ENCODE measurements at places on chromosomes 11 and 22.

DNA sequence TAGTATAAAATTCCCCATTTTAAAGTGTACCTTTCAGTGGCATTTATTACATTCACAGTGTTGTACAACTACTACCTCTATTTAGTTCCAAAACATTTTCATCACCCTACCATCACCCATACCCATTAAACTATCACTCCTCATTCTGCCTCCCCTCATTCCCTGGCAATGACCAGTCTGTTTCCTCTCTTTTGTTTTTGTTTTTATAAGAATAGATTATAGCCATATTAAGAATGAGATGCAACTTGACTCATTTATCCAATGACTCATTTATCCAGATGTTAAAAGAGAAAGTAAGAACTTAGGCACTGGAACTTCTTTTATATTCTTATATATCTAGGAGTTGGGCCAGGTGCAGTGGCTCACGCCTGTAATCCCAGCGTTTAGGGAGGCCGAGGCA lies 156.3 kb downstream of the FAT3 start:
- DNase-seq, result no peak

GRCh38 chr11:8389029-8389996 lies 125.6 kb upstream of the LMO1 start:
- DNase-seq, result peak; percentile 55

- DNase-seq, result no peak
Observed at GRCh38 chr22:31897842-31898805, 46.2 kb upstream of the YWHAH start.

DNA sequence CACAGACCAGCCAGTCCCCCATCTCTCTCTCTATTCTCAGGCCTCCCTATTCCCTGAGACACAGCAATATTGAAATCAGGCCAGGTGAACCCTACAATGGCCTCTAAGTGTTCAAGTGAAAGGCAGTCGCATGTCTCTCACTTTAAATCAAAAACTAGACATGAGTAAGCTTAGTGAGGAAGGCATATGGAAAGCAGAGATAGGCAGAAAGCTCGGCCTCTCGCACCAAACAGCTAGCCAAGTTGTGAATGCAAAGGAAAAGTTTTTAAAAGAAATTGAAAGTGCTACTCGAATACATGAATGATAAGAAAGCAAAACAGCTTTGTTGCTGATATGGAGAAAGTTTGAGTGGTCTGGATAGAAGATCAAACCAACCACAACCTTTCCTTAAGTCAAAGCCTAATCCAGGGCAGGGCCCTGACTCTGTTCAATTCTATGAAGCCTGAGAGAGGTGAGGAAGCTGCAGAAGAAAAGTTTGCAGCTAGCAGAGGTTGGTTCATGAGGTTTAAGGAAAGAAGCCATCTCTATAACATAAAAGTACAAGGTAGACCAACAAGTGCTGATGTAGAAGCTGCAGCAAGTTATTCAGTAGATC lies 19.8 kb upstream of the MPZL2 start:
- DNase-seq, result no peak

DNA sequence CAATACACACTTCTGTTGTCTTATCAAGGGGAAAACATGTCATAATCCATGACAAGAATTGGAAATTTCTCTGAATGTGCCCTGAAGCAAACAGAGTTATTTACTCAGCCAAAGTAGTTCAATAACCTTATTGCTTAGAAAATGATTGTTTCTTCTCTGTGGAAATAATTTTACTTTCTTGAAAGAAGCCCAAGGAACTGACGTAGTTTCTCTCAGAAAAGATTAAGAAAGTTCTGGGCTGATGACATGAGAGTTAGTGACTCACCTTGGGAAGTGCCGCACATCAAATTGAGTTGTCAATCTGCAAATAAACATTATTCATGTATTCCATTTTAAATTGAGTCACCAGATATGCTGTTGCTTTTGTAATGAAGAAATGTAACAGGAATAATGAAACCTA lies 418.6 kb upstream of the LRRC4C start:
- DNase-seq, result no peak

GRCh38 chr22:20143883-20144665 lies 6.8 kb downstream of the CCDC188 start:
- no peak for DNase-seq

GRCh38 chr11:128928400-128928799 lies 14.3 kb downstream of the TP53AIP1 start:
- DNase-seq, result no peak

DNA sequence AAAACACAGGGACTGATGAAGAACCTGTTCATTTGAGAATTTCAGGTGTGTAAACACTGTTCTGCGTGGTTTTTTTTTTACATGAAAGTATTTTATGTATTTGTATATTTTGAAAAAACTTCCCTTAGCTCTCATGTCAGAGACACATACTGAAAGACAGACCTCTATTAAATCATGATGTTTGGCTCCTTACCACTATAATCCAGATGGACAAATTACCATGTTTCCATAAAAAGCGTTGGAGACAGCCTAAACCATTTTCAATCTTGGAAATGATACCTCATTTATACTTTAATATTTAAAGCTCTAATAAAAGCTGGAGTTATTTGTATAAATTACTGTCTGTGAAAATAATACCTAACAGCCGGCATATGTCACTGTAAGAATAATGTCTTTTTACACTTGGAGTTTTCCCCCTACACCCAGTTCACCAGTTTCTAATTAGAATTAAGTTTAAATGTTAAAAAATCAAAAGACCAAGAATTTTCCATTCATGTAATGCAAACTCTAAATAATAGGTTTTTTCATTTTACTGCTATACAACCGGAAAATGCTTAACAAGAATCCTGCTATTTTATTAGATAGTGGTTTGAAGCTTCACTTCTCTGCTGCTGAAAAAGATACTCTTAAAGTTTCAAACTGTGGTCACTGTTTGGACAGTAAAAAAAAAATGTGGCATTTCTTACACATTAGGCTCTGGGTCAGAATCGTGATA lies 30.8 kb downstream of the APLP2 start:
- no peak for DNase-seq

DNA sequence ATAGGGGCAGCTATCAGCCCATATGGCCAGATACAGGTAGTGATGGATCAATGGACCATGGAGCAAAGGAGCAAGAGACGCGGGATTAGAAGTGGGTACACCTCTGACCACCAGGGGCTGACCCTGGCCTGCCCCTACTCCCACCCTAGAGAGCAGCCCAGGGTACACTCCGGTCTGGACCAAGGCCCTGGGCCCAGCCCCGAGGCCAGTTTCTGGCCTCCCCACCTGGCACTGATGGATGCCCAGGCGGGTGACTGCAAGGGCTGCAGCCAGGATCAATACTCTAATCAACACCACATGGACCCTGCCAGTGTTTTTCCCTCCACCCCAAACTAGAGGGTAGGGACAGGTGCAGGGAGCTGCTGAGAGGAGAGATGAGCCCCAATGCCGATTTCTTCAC lies 74.1 kb upstream of the NECTIN1 start:
- DNase-seq, result no peak

- DNase-seq, result no peak
Observed at GRCh38 chr11:60717956-60718355, 6.6 kb upstream of the MS4A18 start.

DNA sequence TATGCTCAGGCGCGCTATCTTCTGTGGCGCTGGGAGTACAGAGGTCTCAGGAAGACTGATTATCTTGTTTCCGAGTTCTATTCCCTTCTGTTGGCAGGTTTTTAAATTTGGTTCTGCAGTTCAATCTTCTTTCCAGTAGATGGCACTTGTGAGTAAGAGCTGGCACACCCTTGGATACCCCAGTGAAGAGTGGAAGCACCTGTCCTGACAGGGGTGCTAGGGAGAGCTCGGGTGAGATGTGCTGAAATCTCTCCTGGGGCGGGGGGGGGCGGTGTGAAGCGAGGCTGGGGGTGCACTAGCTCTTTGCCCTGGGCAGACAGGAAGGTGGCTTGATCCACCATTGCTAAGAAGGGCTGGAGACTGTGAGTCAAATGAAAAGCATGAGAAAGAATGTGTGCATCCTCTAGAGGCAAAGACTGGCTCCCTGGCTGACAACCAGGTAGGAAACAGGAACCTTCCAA lies 679.9 kb upstream of the CCDC179 start:
- no peak for DNase-seq

DNA sequence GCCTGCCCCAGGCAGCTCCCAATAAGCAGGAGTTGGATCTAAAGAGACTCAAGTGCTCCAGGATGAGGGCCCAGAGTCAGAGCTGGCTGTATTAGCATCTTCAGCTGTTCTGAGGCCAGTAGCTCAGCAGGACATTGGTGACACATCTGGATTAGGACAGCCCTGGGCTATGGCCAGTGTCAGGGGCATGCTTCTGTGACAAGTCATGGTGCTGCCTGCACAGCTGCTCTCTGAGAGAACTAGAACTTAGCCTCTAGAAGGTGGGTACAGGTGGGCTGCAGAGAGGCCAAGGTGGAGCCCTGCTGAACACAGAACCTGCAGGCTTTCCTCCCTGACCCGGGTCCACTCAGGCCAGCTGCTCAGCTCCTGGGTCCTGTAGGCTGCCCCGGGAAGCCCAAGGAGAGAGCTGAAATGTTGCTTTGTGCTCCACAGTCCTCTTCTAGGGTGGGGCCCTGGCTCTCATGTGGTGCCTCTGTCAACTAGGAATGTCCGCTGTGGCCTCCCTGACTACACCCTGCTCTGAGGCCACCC lies 426.9 kb downstream of the SOX6 start:
- no peak for DNase-seq

Measured in DMS79 (cell line).